ENCODE measurements at places on chromosomes 4 and X.

- no peak for DNase-seq
Observed at GRCh38 chr4:79178760-79179159, 147.1 kb downstream of the NAA11 start.

DNA sequence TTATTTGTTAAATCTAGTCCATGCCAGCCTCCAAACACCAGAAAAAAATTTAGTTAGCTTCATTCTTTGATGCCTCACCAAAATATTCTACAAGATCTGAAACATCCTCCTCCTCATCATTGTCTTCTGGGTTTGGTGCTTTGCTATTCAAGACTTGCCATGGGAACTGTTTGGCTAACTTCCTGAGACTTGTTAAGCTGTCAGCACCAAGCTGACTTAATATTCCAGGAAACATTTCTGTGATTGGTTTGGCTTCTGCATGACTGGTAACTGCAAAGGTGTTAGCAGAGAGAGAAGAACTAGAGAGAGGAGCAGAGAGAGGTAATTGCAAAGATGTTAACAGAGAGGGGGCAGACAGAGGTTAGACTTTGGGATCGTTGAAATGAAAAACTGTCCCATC is 101.3 kb downstream of the PALLD start:
- no peak for DNase-seq

- no peak for DNase-seq
Observed at GRCh38 chr4:110224812-110225211, 26.4 kb upstream of the ELOVL6 start.

DNA sequence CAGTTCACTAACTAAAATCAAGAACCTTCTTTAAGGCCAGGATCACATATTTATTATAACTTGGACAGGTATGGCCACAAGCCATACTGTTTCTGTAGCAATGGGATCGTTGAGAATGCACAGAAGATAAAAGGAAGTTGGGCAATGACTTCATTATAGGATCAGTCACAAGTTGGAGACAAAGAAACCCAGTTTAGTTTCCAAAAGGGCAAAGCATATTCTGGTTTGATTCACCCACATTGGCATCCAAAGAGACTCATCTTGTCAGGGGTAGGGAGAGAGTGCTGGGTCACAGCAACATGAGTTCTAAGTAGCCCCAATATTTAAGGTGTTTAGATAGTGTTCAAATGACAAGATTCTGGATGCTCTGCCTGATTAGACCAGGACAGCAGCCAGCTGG is 317.1 kb upstream of the GALNT7 start:
- no peak for DNase-seq

DNA sequence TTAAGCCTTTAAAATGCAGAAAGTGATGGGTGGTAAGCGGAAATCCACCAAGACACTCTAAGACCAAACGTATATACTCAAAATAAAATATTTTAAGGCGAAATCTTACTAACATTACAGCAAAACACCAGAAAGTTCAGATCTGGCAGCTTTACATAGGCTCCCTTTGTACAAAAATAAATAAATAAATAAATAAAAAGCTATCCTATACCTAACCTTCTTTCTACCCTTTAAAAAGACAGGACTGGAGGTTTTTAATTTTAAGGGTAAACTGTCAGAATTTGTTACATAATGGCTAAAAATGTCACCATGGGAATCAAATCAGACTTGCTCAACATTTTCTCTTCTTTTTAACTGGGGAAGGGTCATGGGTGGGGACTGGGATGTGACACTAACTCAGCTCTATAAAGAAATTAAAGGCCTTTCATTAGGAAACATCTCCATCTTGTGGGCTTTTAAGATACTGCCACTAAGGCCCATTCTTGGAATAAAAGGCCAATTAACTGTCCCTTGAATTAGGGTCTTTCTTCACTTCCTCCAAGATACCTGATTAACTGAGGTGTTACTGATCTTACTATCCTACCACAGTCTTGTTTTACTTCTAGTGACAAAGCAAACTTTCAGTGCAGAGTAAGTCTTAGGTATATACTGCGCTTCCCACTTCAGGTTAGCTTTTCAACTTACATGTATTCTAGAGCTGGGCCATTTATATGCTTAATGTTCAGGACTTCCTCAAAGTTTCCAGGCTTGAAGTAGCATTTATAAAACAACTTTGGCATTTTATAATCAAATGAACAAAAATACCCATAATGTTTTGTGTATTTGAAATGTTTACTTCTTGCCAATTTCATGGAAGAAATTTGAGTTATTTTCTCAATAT is 13.3 kb downstream of the HNRNPD start:
- DNase-seq = no peak

- DNase-seq = no peak
Observed at GRCh38 chr4:165464813-165465381, 86.1 kb downstream of the CPE start.

DNA sequence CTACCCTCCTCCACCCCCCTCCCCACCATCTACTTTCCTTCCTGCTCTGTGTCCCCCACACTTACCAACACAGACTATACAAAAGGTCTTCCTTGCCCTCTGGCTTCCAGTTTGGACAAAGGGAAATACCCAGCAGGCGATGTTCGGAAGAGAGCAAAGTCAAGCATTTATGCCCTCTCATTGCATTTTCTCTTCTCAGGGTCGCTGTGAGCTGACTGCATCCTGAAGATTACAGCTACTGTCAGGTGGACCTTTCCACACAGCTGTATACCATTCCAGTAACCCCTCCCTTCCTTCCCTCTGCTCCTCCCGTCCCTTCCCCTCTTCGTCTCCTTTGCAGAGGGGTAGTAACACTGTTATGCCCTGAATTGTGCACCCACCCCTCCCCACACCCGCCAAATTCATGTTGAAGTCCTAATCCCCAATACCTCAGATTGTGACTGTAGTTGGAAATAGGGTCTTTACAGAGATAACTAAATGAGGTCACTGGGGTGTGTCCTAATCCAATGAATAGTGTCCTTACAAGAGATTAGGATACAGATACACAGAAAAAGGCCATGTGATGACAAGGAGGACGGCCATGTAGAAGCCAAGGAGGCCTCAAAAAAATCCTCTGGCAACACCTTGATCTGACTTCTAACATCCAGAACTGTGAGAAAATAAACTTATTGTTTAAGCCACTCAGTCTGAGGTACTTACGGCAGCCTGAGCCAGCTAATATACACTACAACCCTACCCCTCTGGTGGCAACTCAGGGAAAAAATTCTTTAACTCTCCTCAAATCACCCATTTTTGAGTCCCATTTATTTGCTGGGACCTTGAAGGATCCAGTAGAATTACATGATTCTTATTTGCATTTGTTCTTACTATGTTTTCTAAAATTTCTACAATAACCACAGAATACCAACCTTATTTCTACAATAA is 11.7 kb downstream of the MORF4L2 start:
- no peak for DNase-seq

- no peak for DNase-seq
Observed at GRCh38 chr4:53306729-53307128, 59.1 kb downstream of the SCFD2 start.

DNA sequence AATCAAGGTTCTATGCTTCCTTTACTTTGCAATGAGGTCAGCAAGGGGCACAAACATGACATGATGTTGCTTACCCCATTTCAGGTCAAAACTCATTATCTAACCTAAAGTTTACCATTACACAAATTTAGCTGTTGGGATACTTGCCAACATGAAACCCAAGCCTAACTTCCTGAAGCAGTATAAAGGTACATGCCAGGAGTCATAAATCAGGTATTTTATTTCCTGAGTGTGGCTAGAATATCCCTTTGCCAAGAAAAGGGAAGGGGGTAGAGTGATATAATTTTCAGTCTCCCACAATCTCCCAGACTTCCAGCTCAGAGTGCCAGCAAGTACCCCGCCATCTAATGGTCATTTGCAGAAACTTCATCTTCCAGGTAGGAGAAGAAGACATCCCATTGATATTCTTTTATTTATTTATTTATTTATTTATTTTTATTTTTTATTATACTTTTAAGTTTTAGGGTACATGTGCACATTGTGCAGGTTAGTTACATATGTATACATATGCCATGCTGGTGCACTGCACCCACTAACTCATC is 136.6 kb downstream of the NEXMIF start:
- DNase-seq = no peak

- no peak for DNase-seq
Observed at GRCh38 chr4:54230484-54231418, 1.7 kb downstream of the PDGFRA start.

DNA sequence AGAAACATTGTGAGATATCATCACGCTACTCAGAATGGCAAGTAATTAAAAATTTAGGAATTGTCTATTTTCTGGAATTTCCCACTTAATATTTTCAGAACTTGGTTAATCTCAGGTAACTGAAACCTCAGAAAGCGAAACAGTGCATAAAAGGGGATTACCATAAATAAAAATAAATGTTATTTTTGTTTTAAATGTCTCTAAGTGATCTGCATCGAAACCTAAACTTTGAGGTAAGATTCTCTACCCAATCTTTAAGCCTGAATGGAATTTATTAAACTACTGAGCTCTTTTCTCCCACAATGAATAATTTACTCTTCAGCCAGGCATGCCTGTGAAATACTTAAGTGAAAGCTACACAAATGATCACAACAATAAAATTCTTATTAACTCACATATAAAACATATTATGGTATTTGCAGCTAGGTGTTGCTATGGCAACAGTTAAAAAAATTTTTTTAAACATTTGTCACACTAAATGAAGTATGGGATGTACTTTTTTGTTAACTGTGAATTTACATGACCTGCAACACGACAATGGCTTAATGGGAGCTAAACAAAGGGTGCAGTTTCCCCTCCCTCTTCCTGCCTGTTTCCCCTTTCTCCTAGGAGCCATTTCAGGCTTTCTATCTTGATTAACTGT is 220.2 kb upstream of the PRPS2 start:
- no peak for DNase-seq

DNA sequence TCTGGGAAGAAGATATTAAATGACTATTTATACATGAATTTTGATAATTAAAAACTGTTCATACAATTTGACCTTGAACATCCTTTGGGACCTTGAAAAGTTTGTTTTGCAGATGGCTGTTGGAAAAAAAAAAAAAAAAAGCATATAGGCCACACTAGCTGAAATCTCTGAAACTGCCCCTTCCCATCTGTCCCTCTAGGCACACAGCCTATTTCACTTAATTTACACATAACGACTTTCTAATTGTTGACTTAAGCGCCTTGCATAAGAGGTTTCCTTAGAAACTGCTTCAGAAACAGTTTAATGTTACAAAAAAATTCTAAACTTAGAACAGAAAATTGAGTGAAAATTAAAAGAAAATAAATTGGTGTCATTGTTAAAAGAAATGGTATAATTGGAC is 131.0 kb downstream of the COX18 start:
- no peak for DNase-seq

DNA sequence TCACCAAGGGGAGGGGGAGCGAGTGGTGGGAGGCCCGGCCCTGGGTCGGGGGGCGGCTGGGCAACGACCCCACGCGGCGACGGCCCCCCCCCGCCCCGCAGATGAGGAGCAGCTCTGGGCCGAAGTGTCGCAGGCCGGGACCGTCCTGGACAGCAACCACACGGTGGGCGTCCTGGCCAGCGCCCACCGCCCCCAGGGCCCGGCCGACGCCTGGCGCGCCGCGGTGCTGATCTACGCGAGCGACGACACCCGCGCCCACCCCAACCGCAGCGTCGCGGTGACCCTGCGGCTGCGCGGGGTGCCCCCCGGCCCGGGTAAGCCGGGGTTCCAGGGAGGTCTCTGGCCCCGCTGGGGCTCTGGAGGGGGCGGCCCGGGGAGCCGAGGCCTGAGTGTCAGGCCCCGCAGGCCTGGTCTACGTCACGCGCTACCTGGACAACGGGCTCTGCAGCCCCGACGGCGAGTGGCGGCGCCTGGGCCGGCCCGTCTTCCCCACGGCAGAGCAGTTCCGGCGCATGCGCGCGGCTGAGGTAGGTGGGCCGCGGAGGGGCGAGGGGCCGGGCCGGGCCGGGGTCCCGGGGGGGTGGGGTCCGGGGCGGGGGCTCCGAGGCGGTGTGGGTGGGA is 8.7 kb upstream of the FGFRL1 start:
- no peak for DNase-seq

GRCh38 chr4:48103483-48104139 is 30.4 kb downstream of the TXK start:
- no peak for DNase-seq

DNA sequence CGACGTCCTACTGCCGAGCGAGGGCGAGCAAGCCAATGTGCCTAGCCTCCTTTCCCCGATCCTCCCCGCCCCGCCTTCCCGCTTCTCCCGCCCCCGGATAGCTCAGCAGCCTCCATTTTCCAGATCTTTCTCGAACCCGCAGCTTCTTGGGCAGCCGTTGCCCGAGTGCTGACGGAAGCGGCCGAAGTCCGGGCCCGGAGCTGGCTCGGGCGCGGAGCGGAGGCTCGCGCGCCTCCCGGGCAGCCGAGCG is 172 bp upstream of the HSPA4L start:
- DNase-seq = no peak
